ENCODE measurements at places on chromosomes 13 and 19.

GRCh38 chr19:28330831-28331230, 882.1 kb downstream of the UQCRFS1 start:
- DNase-seq: no peak

GRCh38 chr13:101272886-101273285, 143.4 kb downstream of the NALCN start:
- DNase-seq: no peak

- DNase-seq: no peak
Observed at GRCh38 chr13:108349269-108349668, 79.8 kb downstream of the TNFSF13B start.

GRCh38 chr13:37413161-37413560, 185.4 kb downstream of the POSTN start:
- DNase-seq: no peak

- DNase-seq: no peak
Observed at GRCh38 chr19:55442372-55442961, 633 bp downstream of the SHISA7 start.

GRCh38 chr13:33454844-33455705, 169.5 kb upstream of the STARD13 start:
- DNase-seq: no peak

DNA sequence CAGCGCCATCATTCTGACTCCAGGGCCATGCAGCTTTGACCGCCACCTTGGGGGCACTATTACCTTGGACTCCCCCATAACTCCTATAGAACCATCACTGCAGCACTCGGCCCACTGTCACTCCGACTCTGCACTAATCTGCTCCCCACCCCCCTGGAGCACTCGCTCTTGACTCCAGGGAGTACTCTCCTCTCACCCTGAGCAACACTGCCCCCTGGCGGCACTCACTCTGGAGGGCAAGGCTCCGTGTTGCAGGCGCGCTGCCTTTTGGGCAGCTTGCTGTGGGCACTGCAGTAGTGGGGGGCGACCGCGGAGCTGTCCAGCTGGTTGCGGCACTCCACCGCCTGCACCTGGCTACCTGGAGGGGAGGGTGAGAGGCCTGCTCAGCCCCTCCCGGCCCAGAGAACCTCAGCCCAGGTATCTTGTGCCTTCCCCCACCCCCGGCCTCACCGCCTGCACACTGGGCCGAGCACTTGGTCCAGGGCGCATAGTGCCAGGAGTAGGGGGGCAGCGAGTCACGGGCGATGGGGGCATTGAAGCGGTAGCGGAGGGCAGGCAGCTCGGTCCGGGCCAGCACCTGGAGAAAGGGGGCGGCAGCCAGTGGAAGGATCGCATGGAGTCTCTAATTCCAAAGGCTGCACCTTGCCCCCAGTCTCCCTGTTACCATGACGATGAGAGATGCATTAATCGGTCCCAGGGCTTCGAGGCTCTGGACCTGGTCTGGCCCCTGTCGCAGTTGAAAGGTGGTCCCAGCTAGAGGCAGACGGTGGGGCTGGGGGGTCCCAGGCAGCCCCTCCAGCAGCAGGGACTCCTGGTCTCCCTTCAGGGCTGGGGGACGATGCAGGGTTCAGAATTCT, 8.9 kb upstream of the MYO1F start:
- DNase-seq: no peak

- DNase-seq: no peak
Observed at GRCh38 chr19:51719251-51719988, 4.4 kb downstream of the HAS1 start.

DNA sequence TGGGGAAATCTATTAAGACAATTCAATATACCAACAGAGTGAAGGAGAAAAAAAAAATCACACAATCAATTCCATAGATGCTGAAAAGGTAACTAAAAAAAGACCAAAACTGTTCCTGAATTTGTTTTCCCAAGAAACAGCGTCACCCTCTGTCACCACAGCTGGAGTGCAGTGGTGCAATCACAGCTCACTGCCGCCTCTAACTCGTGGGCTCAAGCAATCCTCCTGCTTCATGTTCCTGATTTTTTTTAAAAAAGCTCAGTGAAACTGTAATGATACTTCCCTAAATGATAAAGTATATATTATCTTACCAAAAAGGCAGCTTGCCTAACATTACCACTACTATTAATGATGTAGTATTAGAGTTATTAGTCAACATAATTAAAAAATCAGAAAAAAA, 19.6 kb upstream of the ZFP14 start:
- DNase-seq: no peak

GRCh38 chr19:6481541-6482342, at the start of gene DENND1C:
Gene DENND1C, minus strand, starts transcription at chr19:6481787. Its CDS starts 92 bp downstream, at chr19:6481695.
- DNase-seq: peak; percentile 23

GRCh38 chr19:31168106-31168625, 181.1 kb downstream of the TSHZ3 start:
- DNase-seq: no peak

- no peak for DNase-seq
Observed at GRCh38 chr19:12750851-12751250, 740 bp upstream of the BEST2 start.

DNA sequence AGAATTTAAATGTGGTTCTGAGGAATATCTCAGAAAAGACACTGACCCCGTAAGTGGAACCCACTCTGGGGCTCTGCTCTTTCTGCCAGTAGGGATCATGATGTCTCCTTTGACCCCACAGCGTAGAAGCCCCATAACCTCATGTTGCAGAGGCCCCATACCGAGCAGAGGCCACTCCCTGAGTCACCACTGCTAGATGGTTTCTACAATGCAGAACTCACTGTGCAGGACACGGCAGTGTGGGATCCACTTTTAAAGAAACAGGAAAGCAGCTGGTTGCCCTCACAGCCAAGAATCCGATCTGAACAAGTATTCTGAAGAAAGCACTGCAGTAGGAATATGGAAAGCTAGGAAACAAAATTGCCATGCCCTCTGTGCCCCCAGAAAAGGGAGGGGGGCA, 4.2 kb downstream of the SLC7A1 start:
- DNase-seq: no peak

GRCh38 chr19:40261631-40262030, 23.5 kb downstream of the AKT2 start:
- DNase-seq: no peak

GRCh38 chr19:7547159-7547558, 11.6 kb downstream of the PNPLA6 start:
- DNase-seq: no peak

DNA sequence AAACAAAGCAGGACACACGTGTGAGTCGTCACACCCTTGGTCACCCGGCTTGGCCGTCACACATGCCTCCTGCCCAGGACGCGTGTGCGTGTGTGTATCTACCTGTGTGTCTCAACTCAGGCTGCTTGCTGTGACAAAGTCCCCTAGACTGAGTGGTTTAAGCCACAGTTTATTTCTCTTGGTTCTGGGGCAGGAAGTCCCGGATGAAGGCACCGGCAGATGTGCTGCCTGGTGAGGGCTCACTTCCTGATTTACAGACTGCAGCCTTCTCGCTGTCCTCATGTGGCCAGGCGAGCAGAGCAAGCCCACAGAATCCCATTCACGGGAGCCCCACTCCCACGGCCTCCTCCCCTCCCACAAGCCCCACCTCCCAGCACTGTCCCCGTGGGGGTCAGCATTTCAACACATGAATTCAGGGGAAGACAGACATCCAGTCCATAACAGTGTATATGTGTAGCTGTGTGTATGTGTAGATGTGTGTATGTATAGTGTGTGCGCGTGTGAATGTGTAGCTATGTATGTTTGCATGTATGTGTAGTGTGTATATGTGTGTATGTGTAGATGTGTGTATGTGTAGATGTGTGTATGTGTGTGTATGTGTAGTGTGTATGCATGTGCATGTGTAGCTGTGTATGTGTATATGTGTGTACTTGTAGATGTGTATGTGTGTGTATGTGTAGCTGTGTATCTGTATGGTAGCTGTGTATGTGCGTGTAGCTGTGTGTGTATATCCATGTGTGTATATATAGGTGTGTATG, 51.5 kb downstream of the MCF2L start:
- no peak for DNase-seq

DNA sequence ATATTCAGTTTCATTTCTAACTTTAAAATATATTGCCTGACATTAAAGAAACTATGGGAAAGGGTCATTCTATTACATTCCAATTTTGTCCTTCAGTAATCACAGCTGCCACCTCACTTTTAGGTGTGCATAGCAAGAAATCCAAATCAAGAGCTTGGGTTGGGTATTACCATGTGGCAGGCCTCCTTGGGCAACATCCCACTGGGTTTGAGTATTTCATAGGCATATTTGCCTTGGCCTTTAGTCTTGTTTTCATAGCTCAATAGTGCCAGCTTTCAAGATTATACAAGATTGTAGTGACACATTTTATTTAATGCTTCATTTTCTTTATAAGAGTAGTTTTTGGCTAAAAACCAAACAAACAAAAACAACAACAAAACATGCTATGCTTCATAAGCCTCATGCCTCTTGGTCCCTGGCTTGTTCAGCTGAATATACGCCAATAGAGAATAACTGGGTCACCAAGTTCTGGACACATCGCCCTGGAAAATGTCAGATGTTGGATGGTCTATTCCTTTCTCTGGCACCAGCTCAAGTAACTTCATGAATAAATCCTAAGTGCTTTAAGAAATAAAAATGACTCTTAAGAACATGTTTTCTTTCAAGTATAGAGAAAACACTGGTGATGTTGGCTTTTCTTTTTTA, 167.4 kb upstream of the STARD13 start:
- DNase-seq: no peak

- no peak for DNase-seq
Observed at GRCh38 chr19:32146664-32147063, 198.7 kb upstream of the ZNF507 start.

- DNase-seq: no peak
Observed at GRCh38 chr19:11014403-11014911, 53.6 kb downstream of the SMARCA4 start.

DNA sequence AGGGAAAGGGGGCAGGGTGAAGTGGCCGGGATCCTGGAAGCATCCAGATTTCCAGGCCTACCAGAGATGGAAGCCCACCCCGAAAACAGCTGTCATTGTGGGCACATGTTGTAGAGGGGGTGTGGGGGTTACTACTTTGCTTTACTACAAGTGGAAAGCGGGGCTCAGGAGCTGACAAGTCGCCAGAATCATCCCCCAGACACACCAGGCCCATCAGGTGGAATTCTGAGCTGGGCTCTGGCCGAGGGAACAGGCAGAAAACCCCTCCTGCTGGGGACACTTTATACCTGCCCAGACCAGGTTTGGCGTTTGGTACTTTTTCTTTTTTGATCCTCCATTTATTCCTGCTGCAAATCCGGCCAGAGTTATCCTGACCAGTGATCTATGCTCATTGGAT, 3.8 kb downstream of the CDX2 start:
- DNase-seq: no peak

DNA sequence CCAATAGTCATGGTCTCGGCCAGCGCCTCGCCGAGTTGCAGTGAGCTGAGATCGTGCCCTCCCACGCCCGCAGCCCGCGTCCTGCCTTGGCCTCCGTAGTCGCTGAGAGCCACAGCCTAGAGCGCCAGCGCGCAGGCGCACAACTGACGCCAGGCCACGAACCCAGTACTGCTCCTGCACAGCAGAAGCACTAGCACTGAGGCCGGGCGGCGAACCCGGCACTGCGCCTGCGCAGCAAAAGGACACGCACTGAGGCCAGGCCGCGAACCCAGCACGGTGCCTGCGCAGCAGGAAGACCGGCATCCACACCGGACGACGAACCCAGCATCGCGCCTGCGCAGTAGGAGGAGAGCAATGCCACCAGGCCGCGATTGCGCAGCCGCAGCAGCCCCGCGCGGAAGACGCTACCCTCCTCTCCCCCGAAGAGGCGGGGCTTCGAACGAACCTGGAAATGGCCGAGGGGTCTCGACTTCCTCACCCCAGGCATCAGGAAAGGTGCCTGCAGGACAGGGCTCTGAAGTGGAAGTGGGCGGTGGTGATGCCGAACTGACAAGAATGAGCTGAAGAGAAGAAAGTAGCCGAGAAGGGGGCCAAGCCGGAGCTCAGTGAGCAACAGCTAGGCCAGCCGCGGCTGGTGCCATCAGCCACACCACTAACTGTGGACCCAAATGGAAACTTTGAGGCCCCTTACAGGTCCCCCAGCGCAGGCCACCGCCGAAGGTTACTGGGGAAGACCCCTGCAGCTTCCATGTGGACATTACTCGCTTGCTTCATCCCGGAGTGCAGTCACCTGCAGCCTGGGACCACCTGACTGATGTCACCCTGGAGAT, 7.5 kb downstream of the F10 start:
- no peak for DNase-seq

DNA sequence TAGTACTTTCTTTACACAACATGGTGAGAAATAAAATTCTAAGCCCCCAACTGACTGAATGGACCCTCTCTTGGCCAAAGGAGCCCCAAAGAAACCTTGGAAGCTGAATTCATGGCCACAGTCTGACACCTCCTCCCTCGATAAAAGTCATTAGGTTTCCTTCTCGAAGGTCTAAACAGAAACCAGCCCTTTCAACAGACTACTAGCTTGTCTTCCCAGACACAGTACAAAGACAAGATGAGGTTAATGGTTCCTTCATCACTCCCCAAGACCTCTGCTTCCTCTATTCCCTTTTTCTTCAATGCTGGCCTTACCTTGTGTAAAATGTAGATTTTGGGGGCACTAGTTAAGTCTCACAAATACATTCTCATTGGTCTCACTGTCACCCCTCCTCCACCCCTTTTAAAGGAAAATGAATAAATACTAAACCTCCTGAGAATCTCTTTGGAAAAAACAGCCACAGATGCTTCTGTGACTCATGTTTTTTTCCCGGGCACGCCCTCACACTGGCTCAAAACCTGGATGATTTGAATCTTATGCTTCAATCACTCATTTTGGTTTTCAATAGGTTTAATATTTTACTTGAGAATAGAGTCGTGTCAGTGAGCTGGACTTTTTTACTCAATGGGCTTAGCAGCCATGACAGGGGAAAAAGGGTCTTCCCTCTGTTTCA, 65.8 kb upstream of the MED4 start:
- DNase-seq: no peak

DNA sequence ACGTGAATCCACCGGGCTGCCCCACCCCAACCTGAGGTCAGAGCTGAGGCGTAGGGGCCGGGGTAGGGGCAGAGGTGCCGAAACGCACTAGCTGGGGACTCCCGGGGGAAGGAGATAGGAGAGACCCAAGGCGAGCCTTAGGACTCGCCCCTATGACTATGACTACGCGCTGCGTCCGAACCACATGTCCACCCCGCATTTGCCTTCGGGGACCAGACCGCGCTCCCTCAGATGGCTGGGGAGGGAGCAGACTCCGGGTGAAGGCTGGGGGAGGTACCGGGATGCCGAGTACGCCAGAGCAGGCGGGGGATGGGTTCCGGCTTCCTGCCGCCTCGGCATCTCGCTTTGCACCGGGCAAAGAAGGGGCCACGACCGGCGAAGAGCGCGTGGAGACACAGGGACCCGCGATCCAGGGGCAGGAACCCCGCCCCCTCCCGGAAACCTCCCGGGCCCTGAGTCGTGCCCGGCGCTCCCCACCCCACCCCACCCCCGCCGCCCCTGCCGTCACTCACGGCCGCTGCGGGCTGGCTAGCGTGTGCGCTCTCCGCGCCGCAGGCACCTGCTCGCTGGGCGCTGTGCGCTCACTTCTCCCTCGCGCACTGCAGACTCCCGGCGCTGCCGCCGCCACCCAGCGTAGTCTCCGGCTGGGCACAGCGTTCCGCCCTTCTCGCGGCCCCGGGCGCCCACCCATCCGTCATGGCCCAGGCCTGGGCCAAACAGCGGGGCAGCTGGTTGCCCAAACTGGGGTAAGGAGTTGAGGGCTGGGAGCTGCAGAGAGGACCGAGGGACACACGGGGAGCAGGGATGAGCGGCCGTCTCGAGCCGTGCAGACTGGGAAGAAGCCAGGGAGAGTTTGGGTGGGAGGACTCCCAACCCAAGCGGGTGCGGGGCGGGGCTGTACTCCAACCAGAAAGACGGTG, 622 bp upstream of the VSTM2B start:
- DNase-seq: no peak

- no peak for DNase-seq
Observed at GRCh38 chr13:30792285-30793000, 57.1 kb downstream of the ALOX5AP start.
